ENCODE measurements at places on chromosomes 3 and 15.

DNA sequence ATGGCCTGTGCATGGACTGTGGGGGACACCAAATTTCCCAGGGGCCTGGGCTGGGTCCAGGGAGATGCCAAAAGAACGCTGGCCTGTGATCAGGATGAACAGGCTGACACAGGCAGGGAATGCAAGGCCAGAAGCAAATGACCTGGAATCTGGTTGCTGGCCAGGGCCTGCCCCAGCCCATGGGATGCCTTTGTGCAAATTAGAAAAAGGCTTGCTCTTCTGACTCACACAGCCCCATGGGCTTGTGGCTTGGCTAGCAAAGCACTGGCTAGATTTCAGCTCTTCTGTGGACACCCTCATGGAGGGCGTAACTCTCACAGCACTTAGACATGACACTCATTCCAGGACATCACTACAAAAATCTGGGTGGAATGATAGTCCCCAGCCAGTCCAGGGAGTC, 356.0 kb downstream of the SHQ1 start:
- DNase-seq = no peak

- DNase-seq = no peak
Measured at GRCh38 chr3:178392511-178392926, 143.7 kb upstream of the KCNMB2 start.

DNA sequence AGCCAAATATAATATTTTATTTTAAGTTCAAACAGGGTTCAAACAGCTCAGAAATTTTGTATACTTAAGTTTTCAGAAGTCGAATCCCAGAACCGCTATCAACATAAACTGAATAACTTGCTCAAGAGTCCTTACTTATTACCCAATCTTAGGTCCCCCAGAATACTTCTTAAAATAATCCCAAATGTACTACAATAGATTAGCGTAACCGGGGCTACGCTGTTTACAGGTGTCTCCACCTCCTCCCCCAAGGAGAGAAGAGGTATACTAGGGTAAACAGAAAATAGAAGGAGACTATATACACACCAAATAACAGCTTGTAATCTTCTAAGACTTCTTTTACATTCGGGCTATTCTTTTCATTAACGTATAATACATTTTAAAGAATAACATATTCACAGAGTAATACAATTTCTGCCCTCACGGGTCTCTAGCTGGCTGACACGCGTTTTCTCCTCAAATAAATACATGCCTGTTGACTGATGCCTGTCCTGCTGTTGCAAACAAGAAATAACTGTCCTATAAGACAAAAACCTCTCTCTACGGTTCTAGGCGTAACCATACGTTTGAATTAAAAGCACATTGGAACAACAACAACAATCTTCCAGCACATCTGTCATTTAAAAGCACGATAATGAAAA, 1.3 kb downstream of the DENND4A start:
- no peak for DNase-seq

- no peak for DNase-seq
Measured at GRCh38 chr3:152322756-152323155, 54.0 kb downstream of the MBNL1 start.

DNA sequence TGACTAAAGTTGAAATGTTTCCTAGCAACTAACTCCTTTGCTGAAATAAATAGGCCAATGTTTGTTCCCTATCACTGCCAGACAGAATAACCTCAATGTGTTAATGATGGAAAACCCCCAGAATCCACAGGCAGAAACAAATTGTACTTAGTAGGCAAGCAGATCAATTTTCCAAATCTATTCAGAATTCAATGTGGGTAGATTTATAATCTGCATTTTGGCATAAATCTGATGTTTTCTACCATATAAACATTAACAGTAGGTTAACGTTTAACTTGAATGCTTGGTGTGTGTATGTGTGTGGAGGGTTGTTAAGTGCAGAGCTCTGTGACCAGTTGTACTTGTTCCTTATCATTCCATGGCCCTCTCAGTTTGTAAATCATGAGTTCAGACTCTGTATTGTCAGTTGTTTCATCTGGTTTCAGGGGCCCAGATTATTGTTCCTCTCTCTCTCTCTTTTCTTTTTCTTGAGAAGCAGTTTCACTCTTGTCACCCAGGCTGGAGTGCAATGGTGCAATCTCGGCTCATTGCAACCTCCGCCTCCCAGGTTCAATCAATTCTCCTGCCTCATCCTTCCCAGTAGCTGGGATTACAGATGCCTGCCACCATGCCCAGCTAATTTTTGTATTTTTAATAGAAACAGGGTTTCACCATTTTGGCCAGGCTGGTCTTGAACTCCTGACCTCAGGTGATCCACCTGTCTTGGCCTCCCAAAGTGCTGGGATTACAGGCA, 32.8 kb downstream of the PLSCR1 start:
- DNase-seq = no peak

DNA sequence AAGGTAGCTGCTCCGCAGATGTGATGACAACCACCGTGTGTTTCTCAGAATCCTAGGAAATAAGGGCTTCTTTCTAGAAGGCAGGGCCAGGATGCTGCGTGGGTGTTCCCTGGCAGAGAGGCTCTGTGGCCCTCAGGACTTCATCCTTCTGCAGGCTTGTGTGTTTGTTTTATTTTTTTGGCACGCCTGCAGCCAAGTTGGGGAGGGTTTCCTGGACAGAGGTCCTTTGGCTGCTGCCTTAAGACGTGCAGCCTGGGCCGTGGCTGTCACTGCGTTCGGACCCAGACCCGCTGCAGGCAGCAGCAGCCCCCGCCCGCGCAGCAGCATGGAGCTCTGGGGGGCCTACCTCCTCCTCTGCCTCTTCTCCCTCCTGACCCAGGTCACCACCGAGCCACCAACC, at the start of gene CLEC3B:
TSS of gene CLEC3B (plus strand) at position 266 of the 400 bp plus-strand sequence. CDS start at position 326, 60 bp downstream.
- DNase-seq = no peak

GRCh38 chr3:12175844-12176453, 17.2 kb upstream of the TIMP4 start:
- DNase-seq = no peak

DNA sequence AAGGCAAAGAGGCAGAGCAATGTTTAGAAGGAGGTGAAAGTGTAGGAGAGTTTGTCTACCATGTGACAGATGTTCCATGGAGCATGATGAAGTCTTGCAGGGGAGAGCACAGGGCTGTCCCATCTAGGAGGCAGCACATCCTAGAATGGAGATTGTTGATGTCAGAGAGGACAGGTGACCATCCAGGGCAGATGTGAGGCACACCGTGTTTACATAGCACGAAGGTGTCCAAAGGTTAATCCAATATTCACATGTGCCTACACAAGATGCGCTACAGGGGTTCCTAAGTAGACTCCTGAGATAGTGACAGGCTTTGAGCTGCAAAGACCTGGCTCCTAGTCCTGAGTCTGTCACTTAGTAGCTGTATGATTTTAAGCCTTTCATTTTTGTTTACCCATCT, 219.3 kb upstream of the SLCO3A1 start:
- no peak for DNase-seq

- DNase-seq = no peak
Measured at GRCh38 chr3:110758208-110758607, 313.4 kb upstream of the NECTIN3 start.

DNA sequence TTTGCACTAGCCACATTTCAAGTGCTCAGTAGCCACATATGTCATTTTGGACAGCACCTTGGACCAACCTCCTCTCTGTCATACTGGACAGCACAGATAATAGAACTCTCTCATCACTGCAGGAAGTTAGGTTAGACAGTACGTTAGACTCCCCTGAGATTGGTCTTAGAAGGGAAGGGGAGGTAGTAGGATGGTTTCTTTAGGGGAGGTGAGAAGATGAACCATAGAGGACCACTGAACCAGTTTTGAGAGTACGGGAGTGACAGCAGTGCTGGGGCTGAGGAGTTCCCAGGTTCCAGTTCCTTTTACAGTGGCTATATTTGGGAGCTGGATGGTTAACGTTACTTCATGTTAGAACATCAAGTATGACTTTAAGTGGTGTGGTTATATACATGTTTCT, 7.8 kb downstream of the LRCH3 start:
- DNase-seq = no peak

- DNase-seq = no peak
Measured at GRCh38 chr3:50623840-50624474, 7.0 kb downstream of the MAPKAPK3 start.

- DNase-seq = no peak
Measured at GRCh38 chr3:126548556-126549466, 9.9 kb downstream of the C3orf22 start.

GRCh38 chr3:133354721-133355120, 45.1 kb upstream of the BFSP2 start:
- DNase-seq = no peak

GRCh38 chr3:157375342-157375986, 61.2 kb upstream of the PTX3 start:
- no peak for DNase-seq

- no peak for DNase-seq
Measured at GRCh38 chr3:130395916-130396315, 50.4 kb downstream of the COL6A5 start.

GRCh38 chr3:133999891-134000685, 29.6 kb downstream of the SLCO2A1 start:
- DNase-seq = no peak

- DNase-seq = no peak
Measured at GRCh38 chr3:182190056-182190455, 478.3 kb downstream of the SOX2 start.

DNA sequence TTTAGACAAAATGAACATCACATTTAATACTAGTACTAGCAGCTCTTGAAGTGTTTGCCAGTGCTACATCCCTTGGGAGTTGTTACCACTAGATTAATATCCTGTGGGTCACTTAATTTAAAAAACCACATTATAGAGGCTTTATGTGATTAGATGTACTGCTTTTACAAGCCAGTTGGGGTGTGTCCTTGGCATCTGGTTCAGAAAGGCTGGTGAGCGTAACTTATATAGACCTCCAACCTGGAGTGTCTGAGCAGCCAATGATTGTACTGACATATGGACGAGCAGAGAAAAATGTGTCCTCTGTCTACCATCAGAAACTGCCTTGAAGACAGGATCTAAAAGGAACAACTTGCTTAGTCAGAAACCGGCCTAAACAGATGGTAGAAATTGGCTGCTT, 306.2 kb upstream of the ATP11B start:
- no peak for DNase-seq

- no peak for DNase-seq
Measured at GRCh38 chr3:49717959-49718857, 1.3 kb downstream of the AMIGO3 start.

GRCh38 chr15:100241572-100242482, 99.9 kb downstream of the ADAMTS17 start:
- no peak for DNase-seq

GRCh38 chr15:75891895-75892294, 11.8 kb upstream of the FBXO22 start:
- no peak for DNase-seq

- DNase-seq = no peak
Measured at GRCh38 chr15:83697716-83698115, 43.8 kb downstream of the ADAMTSL3 start.

GRCh38 chr3:115922681-115923347, 299.5 kb downstream of the GAP43 start:
- DNase-seq = no peak

Data from SK-N-MC (cell line).